AG04449 (cell line): ENCODE measurements at places on chromosomes 4 and X.
A peak's percentile ranks its signal among the peaks of the same experiment; 100 is the strongest.

DNA sequence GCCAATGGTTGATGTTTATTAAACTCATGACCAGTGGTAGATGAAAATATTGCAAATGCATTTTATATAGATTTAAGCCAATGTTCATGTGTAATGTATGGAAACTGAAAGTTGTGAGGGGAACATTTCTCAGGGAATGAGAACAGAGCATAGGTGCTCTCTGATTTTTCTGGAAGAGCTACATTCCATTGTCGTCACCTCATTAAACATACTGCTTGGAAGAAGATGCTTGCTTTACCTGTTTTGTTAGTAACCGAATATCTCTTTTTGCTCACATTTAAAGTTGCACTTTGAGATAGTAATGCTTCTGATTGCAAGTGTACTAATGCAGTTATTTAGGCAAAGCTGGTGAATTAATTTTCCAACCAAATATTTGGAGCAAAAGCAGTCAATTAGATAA is 93.8 kb upstream of the CLCN4 start:
- no peak for DNase-seq

GRCh38 chr4:174212061-174212460 is 71.4 kb downstream of the FBXO8 start:
- no peak for DNase-seq

DNA sequence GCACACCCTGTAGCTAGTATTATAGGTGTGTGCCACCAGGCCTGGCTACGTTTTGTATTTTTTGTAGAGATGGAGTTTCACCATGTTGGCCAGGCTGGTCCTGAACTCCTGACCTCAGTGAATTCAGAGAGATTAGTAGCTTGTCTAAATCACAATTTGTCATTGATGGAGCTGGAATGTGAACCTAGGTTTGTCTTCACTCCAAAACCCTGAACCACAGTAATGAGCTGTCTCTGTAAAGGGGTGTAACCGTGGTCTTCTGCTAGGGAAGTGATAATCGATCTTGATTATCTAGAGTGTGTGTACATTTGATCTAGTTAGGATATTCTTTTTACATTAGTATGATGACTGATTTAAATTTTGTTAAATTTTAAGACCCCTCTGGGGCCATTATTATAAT is 8.3 kb downstream of the ARHGAP10 start:
- DNase-seq, result no peak

DNA sequence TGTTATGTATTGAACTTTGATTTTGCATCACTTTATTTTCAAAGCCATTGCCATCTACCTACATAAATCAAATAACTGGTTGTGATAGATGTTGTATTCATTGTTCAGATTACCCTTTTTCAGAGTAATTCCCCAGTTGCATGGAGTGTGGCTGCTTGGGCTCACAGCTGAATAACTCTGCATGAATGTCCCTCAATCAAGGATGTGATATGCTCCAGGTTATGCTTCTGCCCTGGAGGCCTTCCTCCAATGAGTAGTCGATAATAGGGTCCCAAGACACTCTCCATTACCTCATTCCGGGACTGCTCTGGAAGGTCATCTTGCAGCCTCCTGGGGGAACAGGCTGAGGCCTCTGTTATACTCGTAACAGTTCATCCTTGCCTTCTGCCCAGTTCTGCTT is 251.8 kb downstream of the ADGRL3 start:
- DNase-seq, result no peak

- no peak for DNase-seq
Measured at GRCh38 chr4:29653221-29653620, 1066.9 kb upstream of the PCDH7 start.

GRCh38 chr4:101501421-101501820 is 154.1 kb upstream of the PPP3CA start:
- no peak for DNase-seq

GRCh38 chr4:120653804-120654573 is 268.5 kb downstream of the PRDM5 start:
- DNase-seq, result no peak

- DNase-seq, result no peak
Measured at GRCh38 chrX:16601885-16602284, 48.1 kb upstream of the S100G start.

DNA sequence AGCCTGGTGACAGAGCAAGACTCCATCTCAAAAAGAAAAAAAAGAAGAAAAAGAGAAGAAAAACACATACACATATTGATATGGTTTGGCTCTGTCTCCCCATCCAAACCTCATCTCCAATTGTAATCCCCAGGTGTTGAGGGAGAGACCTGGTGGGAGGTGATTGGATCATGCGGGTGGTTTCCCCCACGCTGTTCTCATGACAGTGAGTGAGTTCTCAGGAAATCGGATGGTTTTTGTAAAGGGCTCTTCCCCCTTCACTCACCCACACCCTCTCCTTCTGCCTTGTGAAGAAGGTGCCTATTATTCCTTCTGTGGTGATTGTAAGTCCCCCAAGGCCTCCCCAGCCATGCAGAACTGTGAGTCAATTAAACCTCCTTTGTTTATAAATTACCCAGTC is 68.4 kb downstream of the LDB2 start:
- no peak for DNase-seq

GRCh38 chrX:317424-318067 is 1.1 kb downstream of the GTPBP6 start:
- DNase-seq, result peak; percentile 4

DNA sequence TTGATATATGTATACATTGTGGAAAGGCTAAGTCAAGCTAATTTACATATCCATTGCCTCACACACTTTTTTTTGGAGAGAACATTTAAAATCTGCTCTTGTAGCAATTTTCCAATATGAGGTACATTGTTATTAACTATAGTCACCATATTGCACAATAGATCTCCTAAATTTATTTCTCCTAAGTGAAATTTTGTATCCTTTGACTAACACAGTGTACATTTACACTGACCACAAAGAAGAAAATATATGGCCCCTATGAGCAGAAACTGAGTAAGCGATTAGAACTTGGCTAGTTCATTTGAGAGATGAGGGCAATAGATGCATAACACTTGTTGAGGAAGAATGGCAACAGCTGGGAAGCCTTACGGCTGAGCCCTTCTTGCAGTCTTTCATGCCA is 20.3 kb upstream of the GUCY1B1 start:
- DNase-seq, result no peak
